T1000 (cell line): ENCODE measurements at places on chromosomes 1 and 21.

GRCh38 chr1:214632091-214632490 lies 29.1 kb downstream of the CENPF start:
- DNase-seq: no peak

- no peak for DNase-seq
Observed at GRCh38 chr21:42475526-42476387, 20.3 kb downstream of the RSPH1 start.

- DNase-seq: no peak
Observed at GRCh38 chr1:178544531-178544930, 31.6 kb downstream of the TEX35 start.

DNA sequence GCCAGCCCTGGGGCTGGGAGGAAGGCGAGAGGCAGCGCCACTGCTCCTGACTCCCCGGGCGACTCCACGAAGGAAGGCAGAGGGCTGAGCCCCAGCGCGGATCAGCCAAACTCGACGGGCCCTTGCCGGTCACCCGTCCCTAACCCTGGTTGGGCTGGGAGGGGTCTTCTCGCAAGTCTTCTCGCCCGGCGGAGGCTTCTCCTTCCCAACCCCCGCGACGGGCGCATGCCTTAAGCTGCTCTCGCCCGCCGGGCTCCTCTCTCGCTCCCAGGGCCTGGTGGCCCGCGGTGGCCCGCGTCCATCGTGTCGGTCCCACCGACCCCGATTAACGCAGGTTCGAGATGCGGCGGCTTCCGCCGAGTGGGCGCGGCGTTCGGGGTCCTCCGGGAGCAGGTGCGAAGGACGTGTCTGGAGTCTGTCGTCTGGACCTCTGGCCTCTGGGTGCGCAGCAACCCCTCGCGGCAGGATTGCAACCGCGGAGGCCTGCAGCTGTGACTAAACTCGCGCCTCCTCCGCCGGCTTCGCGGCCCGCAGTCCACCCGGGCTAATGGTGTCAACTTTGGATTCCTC lies 29.0 kb upstream of the PPM1J start:
- DNase-seq: no peak

DNA sequence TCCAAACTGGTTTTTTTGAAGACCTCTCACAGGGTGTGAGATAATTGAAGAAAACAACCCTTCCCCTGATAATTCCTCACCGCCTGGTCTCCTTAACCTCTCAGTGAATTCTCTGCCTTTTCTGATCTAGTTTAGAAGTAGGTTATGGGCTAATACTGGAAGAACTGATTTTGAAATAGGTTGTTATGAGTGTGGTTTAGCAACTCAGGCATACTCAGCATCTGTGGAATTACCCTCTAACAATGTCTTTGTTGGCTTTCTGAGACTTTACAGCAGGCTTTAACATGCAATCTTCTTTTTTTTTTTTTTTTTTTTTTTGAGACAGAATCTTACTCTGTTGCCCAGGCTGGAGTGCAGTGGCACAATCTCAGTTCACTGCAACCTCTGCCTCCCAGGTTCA lies 10.3 kb upstream of the PLD5 start:
- DNase-seq: no peak

DNA sequence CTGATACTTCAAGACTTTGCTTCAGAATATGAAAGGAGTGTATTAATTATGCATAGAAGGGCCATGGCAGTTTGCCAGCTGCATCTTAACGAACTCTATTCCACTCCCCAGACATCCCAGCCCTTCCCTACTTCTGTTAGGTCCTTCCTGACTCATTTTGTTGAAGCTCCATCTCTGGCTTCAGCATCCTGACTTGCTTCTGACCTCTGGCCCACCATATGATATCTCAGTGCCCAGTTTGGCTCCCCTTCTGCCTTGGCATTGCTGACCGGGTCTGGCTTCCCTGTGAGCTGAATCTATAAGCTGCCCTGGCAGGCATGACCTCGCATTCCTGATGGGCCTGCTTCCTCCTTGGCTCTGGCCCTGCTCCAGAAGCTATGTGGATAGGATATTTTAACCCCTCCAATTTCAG lies 27.6 kb upstream of the ARHGAP29 start:
- no peak for DNase-seq

DNA sequence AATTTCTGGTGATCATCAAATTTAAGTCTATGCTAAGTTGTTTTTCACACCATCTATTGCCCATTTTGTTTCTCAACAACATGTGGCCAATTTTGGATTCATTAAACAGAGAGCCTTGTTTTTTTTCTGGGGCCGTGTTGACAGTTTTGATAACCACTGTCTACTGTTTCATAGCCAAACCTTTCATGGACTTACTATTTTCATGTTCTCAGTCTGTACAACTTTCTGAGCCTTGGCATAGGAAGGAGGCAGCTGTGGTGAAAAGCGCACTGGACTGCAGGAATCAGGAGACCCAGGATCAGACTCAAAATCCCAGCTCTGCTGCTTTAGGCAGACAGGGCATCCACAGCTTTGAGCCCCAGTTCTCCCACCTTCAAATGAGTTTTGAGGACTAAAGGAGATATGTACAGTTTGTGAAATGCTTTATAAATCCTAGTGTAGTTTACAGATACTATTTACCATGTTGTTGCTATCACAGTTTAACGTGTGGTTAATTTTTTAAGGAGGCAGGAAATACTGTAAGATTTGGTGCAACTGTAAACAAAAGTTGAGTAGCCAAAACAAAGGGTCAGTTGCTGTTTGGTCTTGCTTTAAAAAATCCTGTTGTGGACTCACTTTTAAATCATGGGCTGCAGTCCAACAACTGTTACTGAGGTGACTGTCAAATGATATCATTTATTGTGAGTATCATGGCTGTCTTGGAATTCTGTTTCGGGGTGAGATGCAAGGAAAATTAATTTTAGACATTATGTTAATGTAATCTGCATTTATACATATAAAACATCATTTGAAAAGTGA lies 2.9 kb downstream of the MACO1 start:
- DNase-seq: no peak

DNA sequence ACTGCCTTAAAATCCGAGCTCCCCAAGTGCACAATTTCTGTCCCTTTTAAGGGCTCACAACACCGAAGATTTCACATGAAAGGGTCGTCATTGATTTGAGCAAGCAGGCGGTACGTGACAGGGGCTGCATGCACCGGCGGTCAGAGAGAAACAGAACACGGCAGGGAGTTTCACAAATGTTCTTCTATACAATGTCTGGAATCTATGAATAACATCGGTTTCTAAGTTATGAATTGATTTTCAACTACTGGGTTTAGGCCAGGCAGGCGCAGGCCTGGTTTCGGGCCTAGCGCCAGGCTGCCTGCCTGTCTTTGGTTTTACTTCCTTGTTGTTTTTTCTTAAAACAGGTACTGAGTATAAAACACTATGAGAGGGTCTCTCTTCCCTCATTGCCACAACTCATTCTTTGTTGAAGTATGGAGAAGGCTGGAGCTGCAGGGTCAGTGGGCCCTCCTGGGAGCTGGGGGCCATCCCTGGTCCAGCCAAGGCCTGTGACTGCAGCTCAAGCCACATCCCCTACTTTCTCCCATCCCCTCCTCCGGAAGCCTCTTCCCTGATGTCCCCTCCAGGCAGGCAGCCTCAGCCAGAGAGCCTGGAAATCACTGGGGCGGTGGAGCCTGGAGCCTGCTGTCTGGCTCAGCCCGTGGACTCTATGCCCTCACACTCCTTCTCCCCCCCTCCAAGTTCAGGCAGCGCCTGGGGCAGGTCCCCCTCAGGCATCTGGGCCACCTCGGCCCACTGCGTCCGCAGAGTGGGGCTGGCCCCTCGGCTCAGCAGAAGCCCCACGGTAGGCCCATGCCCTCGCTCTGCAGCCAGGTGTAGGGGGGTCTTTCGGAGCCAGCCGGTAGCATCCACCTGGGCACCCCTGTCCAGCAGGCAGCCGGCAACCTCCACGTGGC lies 2.4 kb downstream of the ANKRD65 start:
- DNase-seq: no peak

DNA sequence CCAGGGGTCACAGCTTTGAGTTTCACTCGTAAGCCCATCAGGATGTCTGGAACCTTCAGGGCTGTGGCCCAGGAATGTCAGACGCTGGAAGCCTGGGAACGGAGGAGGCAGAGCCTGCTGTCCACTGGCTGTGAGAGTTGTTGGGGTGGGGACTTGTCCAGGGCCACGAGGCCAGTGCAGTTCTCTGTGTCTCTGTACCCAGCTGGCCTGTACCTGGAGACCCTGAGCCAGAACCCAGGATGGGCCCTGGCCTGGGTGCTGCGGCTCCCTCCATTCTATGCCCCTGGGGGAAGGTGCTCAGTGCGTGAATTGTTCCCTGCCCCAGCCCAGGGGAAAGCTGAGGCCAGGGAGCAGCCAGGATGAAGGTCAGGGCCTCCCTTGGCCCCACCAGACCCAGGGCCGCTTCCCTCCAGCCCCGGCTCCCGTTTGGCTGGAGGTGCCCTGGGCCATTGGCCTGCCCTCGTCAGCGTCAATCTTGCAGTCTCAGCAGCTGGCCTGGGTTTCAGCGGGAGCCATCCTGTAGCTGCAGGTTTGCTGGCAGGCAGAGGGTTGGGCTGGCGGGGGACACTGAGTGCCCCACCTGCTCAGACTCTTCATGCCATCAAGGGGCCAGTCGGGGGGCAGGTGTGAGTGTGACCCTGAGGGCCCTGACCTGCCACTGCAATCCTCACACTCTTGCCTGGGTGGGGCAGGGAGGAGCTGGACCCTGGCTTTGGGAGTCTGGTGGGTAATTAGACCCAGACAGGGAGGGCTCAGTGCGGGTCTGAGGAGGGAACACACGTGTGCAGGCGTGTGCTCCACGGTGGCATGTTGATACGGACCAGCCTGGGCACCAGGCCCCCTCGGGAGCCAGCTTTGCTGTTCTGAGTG lies 724 bp upstream of the CALML6 start:
- DNase-seq: no peak

DNA sequence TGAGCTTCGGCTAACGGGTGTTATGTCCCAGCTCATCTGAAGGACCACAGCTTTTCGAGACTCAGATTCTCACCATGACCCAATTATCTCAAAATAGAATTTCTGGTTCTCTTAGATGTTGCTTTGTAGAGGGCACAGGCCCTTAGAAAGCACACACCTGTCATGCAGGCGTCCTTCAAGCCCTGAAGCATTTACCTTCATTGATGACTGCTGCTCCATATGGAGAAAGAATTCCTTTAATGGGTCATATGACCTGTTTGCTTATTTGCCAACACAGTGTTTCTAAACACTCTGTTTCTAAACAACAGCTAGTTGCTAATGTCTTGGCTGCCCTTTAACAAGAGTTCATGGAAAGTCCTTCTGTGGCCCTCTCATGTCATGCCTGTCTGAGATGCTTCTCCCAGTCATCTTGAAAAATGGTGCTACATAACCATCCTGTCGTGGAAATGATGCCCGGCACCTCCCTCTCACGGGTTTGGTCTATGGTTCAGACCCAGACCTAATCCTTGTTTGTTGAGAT lies 495.7 kb downstream of the KIF26B start:
- no peak for DNase-seq

- DNase-seq: no peak
Observed at GRCh38 chr1:48978413-48978812, 201.7 kb upstream of the BEND5 start.

- DNase-seq: no peak
Observed at GRCh38 chr21:38561205-38561604, 62.9 kb upstream of the ERG start.

DNA sequence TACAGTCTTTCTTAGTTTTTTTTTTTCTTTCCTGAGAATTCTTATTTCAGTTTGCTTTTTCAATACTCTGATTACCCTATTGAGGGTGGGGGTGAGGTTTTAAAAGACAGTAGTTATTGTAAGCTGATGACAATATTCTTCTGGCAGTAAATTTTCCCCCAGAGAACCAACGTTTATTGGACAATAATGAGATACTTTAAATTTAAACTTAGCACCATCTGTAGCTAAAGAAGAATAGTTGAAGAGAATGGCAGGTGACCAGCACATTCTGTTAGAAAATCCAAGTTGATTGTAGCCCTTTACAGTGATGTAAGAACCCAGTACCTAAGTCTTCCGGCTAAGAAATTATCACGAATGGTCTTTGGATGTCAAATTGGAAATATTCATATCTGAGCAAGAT lies 364.6 kb upstream of the LYPLAL1 start:
- DNase-seq: no peak

DNA sequence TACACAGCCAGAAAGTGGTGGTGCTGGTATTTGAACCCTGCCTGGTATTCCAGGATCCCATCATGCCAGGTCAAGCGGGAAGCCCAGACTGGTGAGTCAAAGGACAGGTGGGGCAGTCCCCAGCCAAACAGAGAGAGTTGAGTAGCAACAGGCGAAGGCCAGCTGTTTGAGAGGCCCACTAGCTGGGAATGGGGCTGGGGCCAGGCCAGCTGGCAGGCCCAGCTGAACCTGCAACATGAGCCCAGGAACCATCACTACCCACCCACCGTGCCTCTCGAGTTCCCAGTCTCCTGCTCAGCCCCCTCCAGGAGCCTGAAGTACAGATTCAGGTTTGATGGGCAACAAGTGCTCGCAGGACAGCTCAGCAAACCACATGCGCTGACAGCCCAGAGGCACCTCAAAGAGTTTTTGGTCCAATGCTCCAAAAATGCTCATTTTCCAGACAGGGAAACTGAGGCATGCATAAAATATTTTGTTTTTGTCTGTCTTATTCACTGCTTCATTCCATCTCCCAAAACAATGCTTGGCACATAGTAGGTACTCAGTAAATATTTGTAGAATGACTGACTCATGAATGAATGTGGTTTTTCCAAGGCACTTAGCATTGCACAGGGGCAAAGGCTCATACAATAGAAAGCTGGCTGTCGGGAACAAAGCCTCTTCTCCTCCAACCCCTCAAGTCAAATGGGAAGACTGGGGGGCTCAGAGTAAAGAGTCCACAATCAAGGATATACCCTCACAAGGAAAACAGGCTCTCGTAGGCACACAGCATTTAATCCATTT lies 42.5 kb upstream of the CLIC4 start:
- DNase-seq: no peak

GRCh38 chr1:156963621-156964020 lies 43.2 kb downstream of the LRRC71 start:
- no peak for DNase-seq

GRCh38 chr1:16924216-16924918 lies 2.6 kb downstream of the CROCC start:
- no peak for DNase-seq

DNA sequence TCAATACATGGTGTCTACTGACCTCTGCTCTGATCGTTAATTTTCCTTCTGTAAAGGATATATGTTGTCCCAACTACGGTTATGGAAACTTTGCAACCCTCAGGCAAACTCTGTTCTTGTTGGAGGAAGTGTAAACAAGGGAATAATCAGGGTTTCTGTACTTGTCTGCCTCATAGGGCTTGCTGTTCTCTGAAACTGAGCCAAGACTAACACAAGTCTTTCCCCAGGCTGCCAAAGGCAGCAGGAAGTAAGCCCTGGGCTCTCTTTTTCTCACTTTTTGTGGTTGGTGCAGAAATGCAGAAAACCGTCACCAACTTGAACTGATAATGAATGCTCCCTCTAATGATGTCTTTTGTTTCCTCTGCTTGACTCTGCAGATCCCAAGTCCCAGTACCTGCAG lies 7.6 kb downstream of the CYP4X1 start:
- DNase-seq: no peak

- DNase-seq: no peak
Observed at GRCh38 chr1:57450981-57451380, 27.1 kb upstream of the DAB1 start.

- no peak for DNase-seq
Observed at GRCh38 chr1:167119696-167120095, 25.8 kb downstream of the STYXL2 start.
